ENCODE measurements at places on chromosomes 13 and 19. TPM values are rescaled to one million over a fixed set of nuclear protein-coding genes. Genes with fewer than 3 reads are reported as not detected.

OR7C1 gene
- total RNA-seq = not detected

ZFP82 gene
- 10.8 TPM for total RNA-seq

TMEM59L gene
- 0.19 TPM for total RNA-seq

ACER1 gene
- total RNA-seq = 0.55 TPM

KLK3 gene
- not detected for total RNA-seq

CBLC gene
- not detected for total RNA-seq

CGB8 gene
- not detected for total RNA-seq

RGS9BP gene
- 0.79 TPM for total RNA-seq

- DNase-seq = no peak
- H3K4me1 ChIP-seq = no peaks in the 10 kb centered on the region
- no peak overlapping the region for H3K4me3 ChIP-seq
- no peaks in the 10 kb centered on the region for H3K36me3 ChIP-seq
- no peak overlapping the region for H3K27ac ChIP-seq
Observed at GRCh38 chr13:98264877-98265276, 87.8 kb upstream of the RNF113B start.

GRCh38 chr19:15583346-15583745, 31.7 kb upstream of the CYP4F8 start:
- no peak overlapping the region for H3K4me3 ChIP-seq
- H3K27ac ChIP-seq = no peak overlapping the region
- peaks cover 3% of the 10 kb centered on the region for H3K4me1 ChIP-seq
- H3K27me3 ChIP-seq = peaks cover 18% of the 10 kb centered on the region
- H3K36me3 ChIP-seq = no peaks in the 10 kb centered on the region

GRCh38 chr13:88411696-88412095, 740.5 kb downstream of the SLITRK5 start:
- H3K4me3 ChIP-seq = no peak overlapping the region
- no peaks in the 10 kb centered on the region for H3K27me3 ChIP-seq
- H3K27ac ChIP-seq = no peak overlapping the region
- no peaks in the 10 kb centered on the region for H3K36me3 ChIP-seq
- no peak for DNase-seq
- no peaks in the 10 kb centered on the region for H3K4me1 ChIP-seq

GRCh38 chr19:44371815-44372480, 15.5 kb upstream of the ZNF112 start:
- DNase-seq = no peak
- H3K27ac ChIP-seq = no peak overlapping the region
- no peaks in the 10 kb centered on the region for H3K27me3 ChIP-seq
- H3K4me3 ChIP-seq = no peak overlapping the region
- H3K36me3 ChIP-seq = no peaks in the 10 kb centered on the region

DNA sequence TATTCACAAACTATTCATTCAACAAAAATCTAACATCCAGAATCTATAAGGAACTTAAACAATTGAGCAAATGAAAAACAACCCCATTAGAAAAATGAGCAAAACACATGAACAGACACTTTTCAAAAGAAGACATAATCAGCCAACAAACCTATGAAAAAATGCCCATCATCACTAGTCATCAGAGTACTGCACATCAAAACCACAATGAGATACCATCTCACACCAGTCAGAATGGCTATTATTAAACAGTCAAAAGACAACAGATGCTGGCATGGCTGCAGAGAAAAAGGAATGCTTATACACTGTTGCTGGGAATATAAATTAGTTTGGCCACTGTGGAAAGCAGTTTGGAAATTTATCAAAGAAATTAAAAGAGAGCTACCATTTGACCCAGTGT, 487.6 kb downstream of the GPC6 start:
- no peaks in the 10 kb centered on the region for H3K36me3 ChIP-seq
- H3K27ac ChIP-seq = no peak overlapping the region
- no peaks in the 10 kb centered on the region for H3K27me3 ChIP-seq
- no peak overlapping the region for H3K4me3 ChIP-seq
- DNase-seq = no peak

DNA sequence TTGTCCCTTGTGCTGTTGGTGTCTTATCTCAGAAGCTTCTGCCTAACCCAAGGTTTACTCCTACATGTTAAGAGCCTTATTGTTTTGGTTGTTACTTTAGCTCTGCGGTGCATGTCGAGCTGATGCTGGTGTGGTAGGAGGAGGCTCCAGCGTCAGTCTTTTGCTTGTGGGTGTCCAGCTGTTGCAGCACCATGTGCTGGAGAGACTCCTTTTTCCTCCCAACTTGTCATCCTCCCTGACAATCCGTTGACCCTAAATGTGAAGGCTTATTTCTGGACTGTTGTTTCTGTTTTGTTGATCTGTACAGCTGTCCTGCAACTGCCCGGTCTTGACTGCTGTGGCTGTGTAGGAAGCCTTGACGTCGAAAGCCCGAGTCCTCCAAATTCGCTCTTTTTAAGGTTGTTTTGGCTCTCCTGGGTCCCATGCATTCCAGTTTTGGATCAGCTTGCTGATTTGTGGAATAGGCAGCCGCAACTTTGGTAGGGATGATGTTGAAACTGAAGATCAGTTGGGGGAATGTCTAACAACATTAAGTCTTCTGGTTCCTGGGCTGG, 15.3 kb downstream of the NAXD start:
- peaks cover 13% of the 10 kb centered on the region for H3K4me1 ChIP-seq
- H3K36me3 ChIP-seq = peaks cover 16% of the 10 kb centered on the region
- no peak overlapping the region for H3K4me3 ChIP-seq
- no peak for DNase-seq
- H3K27me3 ChIP-seq = no peaks in the 10 kb centered on the region

GRCh38 chr13:44542361-44542760, 33.8 kb downstream of the TSC22D1 start:
- H3K27me3 ChIP-seq = no peaks in the 10 kb centered on the region
- H3K27ac ChIP-seq = no peak overlapping the region
- no peak overlapping the region for H3K4me3 ChIP-seq
- peaks cover 2% of the 10 kb centered on the region for H3K4me1 ChIP-seq
- H3K36me3 ChIP-seq = peaks cover 6% of the 10 kb centered on the region
- DNase-seq = no peak

DNA sequence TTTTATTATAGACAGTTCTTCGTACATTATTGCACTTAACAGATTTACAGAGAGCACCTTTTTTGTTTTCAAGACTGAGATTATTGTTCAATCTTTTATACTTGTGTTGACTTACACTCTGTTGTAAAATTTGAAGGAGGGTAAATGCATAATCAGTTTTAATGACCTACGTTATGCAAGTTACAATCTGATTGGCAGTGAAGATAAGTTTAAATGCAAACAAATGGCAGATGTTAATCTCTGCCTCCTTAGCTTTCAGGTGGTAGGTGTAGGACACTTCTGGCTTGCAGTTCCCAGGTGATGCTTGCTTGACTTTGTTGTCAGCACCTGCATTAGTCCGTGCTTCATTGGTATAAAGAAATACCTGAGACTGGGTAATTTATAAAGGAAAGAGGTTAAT, 424.9 kb downstream of the FGF9 start:
- no peak overlapping the region for H3K27ac ChIP-seq
- H3K4me1 ChIP-seq = no peaks in the 10 kb centered on the region
- no peak for DNase-seq
- no peaks in the 10 kb centered on the region for H3K27me3 ChIP-seq

- no peak within 1 kb of the TSS for H3K27ac ChIP-seq
- H3K4me1 ChIP-seq = no peaks in the 10 kb centered on the region
- peaks cover 14% of the 10 kb centered on the region for H3K27me3 ChIP-seq
Observed at GRCh38 chr19:5567360-5567969, at the start of gene TINCR. Gene TINCR, minus strand, starts transcription at chr19:5567953.

- H3K4me3 ChIP-seq = no peak overlapping the region
- no peaks in the 10 kb centered on the region for H3K27me3 ChIP-seq
- DNase-seq = no peak
- peaks cover 53% of the 10 kb centered on the region for H3K36me3 ChIP-seq
- H3K27ac ChIP-seq = no peak overlapping the region
Observed at GRCh38 chr19:8526345-8527091, 12.6 kb upstream of the ZNF414 start.

DNA sequence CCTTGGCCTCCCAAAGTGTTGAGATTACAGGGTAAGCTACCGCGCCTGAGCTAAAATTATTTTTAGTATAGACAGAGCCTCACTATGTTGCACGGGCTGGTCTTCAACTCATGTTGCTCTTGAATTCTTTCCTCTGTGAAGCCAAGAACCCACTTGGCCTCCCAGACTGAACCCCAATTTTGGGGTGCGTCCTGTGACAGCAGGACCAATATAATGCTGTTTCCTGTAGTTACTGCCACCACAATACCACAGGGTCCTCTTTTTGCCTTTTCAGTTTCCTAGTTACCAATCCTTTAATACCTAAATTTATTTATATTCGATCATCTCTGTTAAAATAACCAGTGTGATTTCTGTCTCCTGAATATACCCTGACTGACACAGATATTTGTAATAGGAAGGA, 32.9 kb downstream of the TSKS start:
- no peak overlapping the region for H3K27ac ChIP-seq
- H3K36me3 ChIP-seq = no peaks in the 10 kb centered on the region
- H3K27me3 ChIP-seq = no peaks in the 10 kb centered on the region
- H3K4me1 ChIP-seq = peaks cover 3% of the 10 kb centered on the region
- no peak overlapping the region for H3K4me3 ChIP-seq

GRCh38 chr13:88066847-88067246, 395.7 kb downstream of the SLITRK5 start:
- H3K27ac ChIP-seq = no peak overlapping the region
- no peaks in the 10 kb centered on the region for H3K4me1 ChIP-seq
- H3K36me3 ChIP-seq = no peaks in the 10 kb centered on the region
- H3K27me3 ChIP-seq = no peaks in the 10 kb centered on the region
- no peak overlapping the region for H3K4me3 ChIP-seq
- DNase-seq = no peak

DNA sequence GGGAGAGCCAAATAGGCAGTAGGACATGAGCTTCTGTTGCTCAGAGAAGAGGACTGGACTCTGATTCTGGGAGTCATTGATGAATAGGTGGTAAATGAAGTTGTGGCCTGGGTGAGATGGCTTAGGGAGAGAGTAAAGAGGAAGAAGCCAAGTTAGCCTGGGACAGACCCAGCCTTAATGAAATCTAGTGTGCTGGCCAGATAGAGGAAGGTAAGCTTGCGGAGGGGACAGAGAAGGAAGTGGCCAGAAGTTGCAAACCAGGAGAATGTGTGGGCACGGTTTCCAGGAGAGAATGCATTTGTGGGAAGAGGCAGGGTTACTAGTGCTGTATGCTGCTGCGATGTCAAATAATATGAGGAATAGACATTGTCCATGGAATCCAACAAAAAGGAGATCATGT, 83.3 kb upstream of the OLFM4 start:
- no peak overlapping the region for H3K27ac ChIP-seq
- H3K4me3 ChIP-seq = no peak overlapping the region
- no peaks in the 10 kb centered on the region for H3K4me1 ChIP-seq
- H3K27me3 ChIP-seq = no peaks in the 10 kb centered on the region
- no peaks in the 10 kb centered on the region for H3K36me3 ChIP-seq
- DNase-seq = no peak

GRCh38 chr19:17306285-17306714, 628 bp downstream of the MRPL34 start:
- peaks cover 39% of the 10 kb centered on the region for H3K4me1 ChIP-seq
- no peaks in the 10 kb centered on the region for H3K27me3 ChIP-seq
- peaks cover 1% of the 10 kb centered on the region for H3K36me3 ChIP-seq
- H3K27ac ChIP-seq = peak overlapping the region; percentile 89

DNA sequence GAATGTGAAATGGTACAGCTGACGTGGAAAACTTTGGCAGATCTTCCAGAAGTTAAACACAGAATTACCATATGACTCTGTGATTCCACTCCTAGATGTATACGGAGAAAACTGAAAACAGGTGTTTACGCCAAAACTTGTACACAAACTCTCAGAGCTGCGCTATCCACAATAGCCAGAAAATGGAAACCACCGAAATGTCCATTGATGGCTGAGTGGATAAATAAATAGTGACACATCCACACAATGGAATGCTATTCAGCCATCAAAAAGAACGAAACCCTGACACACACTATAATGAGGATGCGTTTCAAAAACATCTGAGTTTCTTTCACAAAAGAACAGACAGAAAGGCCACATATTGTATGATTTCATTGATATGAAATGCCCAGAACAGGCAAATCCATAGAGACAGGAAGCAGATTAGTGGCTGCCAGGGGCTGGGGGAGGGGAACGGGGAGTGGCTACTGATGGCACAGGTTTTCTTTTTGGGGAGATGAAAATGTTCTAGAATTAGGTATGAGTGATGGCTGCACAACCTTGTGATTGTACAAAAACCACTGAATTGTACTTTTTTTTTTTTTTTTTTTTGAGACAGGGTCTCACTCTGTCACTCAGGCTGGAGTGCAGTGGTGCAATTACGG, 33.0 kb downstream of the IL12RB1 start:
- no peak overlapping the region for H3K4me3 ChIP-seq
- H3K27me3 ChIP-seq = no peaks in the 10 kb centered on the region
- H3K27ac ChIP-seq = no peak overlapping the region
- peaks cover 22% of the 10 kb centered on the region for H3K4me1 ChIP-seq
- H3K36me3 ChIP-seq = peaks cover 2% of the 10 kb centered on the region

DNA sequence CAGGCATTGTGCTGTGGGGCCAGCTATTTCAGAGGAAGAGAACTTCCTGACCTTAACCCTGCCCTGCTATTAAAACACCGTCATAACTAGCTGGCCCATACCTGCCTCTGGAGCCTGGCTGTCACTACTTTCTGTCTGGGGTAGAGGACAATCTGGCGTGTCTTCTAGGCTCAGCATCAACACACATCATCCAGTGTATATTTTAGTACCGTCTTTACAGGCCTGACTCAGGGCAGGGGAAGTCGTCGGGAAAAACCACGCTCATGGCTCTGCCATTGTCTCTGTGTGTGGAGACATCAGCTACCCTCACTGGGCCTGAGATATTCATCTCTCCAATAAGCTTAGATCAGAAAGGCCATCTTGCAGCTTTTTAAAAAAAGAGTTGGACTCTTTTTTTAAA, 151.1 kb downstream of the KATNAL1 start:
- peaks cover 7% of the 10 kb centered on the region for H3K27me3 ChIP-seq
- H3K4me3 ChIP-seq = no peak overlapping the region
- peaks cover 21% of the 10 kb centered on the region for H3K4me1 ChIP-seq
- no peak overlapping the region for H3K27ac ChIP-seq
- H3K36me3 ChIP-seq = no peaks in the 10 kb centered on the region

Data from activated naive CD8-positive, alpha-beta T cell treated with anti-CD3 and anti-CD28 coated beads, Interleukin-2, amount 10 ng/mL, durations not matched to agents 7 days and 5 days (primary cell).